ENCODE measurements at places on chromosomes 1 and 21. TPM values are rescaled to one million over a fixed set of nuclear protein-coding genes. Genes with fewer than 3 reads are reported as not detected.

The CNR2 gene
- polyA plus RNA-seq, result not detected

GRCh38 chr1:170674239-170674638, 10.3 kb downstream of the PRRX1 start:
- peak; percentile 62 for DNase-seq

DNA sequence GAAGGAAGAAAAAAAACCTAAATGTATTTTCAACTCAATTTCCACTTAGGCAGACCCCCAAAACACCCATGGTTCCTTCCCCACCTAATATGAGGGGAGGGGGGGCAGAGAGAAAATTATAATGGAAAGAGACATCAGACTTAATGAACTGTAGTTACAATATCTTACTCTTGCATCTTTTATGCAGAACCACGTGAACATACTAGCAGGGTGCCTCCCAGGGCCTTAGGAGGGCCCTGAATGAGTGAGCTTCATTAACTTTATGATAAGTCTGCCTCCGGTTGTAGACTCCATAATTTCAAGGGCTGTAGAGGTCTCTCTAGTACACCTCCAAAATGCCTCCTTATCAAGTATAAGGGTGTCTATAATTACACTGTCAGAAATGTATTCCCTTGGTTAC, 11.3 kb upstream of the KIRREL1 start:
- no peak for DNase-seq

GRCh38 chr21:23949493-23949892, 1657.8 kb downstream of the MRPL39 start:
- DNase-seq, result no peak

The DNM3 gene
- 0.36 TPM for polyA plus RNA-seq

DNA sequence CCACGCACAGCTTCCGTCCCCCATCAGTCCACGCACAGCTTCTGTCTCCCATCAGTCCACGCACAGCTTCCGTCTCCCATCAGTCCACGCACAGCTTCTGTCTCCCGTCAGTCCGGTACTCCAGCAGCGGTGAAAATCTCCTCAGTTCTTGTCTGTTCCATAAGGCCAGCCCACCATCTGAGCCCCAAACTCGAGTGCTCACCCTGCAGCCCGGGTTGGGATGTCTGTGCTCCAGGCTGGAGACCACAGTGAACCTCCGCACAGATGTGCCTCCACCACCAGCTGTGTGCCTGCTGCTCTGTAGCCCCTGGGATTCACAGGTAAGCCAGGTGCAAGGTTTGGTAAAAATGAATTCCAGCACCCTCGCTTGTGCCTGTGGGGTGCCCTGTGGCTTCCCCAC, 258.6 kb downstream of the NPHP4 start:
- DNase-seq, result no peak

The ASCL5 gene
- polyA plus RNA-seq, result not detected

DNA sequence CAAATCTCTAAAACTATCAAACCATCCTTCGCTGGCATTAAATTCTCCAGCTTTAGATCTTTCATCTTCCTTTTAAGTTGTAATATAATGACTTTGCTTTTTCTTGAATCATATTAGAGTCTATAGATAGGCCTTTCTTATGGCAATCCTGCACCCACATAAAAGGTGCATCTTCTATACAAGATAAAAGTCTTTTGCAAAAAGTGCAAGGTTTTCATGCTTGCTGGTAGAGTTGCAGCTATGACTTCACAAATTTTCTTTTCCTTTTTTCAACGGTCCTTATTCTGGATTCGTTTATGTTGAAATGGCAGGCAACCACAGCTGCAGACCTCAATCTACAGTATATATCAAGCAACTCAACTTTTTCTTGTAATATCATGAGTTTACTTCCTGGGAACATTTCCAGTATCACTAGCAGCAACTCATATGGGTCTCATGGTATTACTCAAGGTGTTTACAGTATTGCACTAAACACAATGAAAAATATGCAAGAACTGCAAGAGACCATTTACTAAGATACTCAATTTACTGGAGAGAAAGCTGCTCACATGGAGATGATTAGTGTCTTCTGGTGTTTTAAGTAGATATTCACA, 22.1 kb downstream of the OMA1 start:
- DNase-seq, result peak; percentile 85

DNA sequence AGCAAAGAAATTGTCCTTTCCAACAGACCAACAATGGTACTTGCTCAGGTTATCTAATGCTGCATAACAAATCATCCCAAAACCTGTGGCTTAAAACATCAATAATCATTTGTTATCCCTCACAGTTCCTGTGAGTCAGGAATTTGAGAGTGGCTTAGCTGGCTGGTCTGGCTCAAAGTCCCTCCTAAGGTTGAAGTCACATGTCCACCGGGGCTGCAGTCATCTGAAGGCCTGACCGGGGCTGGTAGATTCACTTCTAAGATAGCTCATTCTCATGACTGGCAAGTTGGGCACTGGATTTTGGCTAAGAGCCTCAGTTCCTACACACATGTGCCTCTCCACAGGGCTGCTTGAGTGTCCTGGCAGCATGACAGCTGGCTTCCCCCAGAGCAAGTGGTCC, 16.9 kb downstream of the ERI3 start:
- DNase-seq, result no peak

DNA sequence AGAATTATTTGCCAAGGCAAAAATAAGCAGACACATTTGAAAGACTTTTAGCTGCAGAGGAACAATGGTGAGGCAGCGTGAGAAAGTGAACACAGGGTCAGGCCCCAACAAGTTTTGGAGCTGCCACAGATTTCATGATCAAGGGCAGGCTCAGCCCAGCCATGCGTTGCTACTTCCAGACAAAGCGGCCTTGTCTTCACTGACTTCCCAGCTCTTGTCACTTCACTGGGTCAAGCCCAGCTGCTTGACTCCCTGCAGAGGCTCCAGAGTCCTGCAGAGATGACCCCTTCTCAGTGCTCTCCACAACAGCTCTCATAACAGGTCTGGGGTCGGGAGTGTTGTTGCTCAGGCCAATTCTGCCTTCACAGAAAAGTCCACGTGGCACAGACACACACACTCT, 35.8 kb downstream of the HHAT start:
- no peak for DNase-seq

DNA sequence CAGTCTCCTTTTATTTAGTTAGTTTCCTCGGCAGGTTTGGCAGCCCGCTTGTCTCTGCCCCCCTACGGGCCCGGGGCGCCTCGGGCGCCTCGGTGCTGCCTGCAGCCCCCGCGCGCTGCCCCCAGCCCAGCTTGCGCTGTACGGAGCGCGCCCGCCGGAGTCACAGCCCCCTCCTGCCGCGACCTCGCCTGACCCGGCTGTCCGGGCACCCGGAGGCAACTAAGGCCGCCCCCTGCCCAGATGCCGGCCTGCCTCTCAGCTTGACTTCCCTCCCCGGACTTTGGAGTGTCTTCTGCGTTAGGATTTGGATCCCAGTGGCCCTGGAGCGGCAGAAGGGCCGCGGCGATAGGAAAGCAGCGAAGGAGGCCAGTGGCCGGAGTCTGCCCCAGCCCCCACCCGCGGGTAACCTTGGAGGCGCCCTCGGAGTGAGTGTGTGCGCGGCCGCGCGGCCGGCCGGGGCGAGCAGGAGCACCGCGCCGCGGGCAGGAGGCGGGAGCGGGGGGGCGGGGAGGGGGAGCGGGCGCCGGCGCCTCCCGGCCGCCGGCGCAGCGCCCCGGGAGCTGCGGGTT, 7.6 kb downstream of the CDKN2C start:
- DNase-seq, result peak; percentile 52

DNA sequence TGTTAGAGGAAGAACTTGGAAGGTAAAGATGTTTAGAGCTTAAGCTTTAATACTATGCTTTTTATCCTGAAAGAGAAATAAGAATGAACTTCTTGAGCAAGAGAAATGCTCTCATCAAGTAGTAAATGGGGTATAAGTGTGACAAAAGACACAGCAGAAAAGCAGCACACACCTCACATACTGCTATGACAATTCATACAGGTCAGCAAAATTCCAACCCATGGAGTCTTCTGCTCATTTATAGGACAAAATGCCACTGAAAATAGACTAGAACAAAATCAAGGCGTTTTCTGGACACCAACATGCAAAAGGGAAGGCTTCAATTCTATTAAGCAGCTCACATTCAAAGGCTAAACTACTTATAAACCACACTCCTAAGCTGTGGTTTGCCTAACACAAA, 61.2 kb downstream of the EYA3 start:
- no peak for DNase-seq

The ANXA9 gene
- 0.16 TPM for polyA plus RNA-seq

DNA sequence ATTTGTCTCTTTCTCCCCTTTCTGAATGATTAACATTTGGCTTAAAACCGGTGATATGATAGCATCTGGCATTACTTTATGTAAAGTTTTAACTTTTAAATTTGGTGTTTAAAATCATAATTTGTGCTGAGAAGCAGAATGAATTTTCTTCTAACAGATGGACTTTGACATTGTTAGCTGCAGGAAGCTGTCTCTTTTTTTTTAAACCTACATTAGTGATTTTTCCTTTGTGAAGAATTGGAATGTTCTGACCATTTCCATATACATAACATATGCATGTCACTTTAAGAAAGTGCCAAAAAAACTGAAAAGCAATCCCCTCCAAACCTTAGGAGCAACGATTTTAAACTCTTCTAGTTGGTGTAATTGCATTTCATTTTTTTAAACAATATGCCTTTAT, 22.2 kb downstream of the F3 start:
- no peak for DNase-seq

DNA sequence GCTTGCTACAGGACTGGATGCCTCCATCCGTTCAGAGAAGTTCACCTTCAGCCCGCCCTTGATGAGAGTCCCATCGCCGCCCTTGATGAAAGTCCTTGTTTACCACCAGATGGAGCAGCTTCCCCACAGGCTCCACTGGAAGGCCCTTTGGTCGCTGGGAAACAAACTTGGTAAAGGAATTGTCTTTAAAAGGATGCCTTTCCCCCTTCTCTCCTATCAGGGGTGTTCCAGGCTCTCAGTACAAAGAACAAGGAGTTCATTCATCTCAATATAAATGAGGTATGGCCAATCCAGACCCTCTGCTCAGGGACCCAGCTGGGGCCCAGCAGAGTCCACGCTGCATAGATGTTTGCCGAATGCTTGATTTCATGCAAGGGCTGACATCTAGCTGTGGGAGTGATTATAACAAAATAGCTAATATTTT, 50.8 kb downstream of the CAPN9 start:
- DNase-seq, result peak; percentile 73

DNA sequence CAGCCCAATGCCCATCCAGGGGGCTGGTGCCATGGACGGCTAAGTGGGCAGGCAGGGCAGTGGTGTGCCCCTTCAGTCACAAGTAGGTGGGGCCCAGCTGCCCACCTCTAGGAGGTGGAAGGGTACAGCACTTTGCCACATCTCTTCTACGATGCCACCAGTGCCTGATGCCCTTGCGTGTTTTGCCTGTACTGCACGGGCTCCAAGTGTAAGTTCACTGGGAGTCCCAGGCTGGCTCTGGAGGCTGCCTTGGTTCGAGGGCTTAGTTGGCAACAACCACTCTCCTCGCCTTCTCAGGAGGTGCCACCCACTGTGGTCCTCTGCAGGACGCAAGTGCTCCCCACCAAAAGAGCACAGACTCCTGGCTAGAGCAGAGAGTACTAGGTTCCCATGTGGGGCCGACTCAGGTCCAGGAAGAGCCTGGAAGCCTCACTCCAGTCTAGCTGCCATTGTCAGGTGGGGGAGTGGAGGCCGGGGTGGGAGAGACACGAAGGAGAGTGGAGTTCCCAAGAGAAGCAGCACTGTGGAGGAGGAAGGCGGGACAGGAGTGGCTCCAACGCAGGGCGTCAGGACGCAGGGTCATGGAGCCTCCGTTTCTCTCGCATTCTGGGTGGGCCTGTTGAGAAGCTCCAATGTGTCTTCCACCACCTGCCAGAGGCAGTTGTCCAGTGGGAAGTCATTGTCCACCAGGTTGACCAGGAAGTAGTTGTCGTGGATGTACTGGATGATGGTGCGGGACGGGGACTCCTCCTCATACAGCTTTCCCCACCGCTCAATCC, 15.5 kb downstream of the MTHFR start:
- DNase-seq, result no peak

- no peak for DNase-seq
Observed at GRCh38 chr1:30028939-30029338, 694.4 kb downstream of the MATN1 start.

GRCh38 chr21:34546542-34546941, 34.5 kb upstream of the KCNE1 start:
- no peak for DNase-seq

GRCh38 chr1:159916242-159917051, 8.9 kb downstream of the TAGLN2 start:
- DNase-seq, result peak; percentile 91

The USH2A gene
- 0.02 TPM for polyA plus RNA-seq

The JUN gene
- 89.1 TPM for polyA plus RNA-seq

DNA sequence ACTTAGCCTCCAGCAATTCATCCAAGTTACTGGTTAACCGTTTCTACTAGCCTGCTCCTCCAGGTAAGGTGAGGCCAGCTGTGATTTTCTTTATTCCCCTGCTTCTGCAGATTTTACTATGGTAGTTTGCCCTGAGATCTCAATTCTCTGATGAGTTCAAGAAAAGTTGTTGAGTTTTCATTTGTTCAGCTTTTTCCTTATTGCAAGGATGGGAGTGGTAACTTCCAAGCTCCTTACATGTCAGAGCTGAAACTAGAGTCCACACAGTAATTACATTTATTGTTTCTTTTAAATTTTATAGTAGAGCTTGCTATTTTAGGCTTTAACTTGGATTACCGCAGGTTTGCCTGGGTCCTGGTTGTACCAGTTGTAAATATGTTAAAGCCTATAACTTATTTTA, 76.9 kb upstream of the ZRANB2 start:
- no peak for DNase-seq

GRCh38 chr1:7543718-7544090, 227.4 kb upstream of the VAMP3 start:
- DNase-seq, result no peak

DNA sequence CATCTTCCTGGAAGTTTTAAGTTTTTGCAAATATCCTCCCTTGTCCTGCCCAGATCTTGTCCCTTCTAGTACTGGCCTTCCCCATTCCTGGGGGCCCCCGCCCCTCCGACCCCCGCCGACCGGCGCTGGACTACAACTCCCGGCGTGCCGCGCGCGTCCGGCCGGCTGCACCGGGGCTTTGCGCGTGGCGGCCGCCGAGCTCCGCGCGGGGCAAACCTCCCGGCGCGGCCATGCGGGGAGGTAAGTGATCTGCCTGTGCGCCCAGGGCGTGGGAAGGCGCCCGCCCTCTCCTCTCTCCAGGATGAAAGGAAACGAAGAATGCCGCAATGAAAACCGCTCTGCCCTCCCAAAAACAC, 3.2 kb upstream of the SAMD13 start:
- DNase-seq, result peak; percentile 16

- no peak for DNase-seq
Observed at GRCh38 chr1:97806326-97806725, 114.5 kb downstream of the DPYD start.

GRCh38 chr1:151984313-151984956, 9.2 kb downstream of the S100A10 start:
- no peak for DNase-seq

The NEXN gene
- polyA plus RNA-seq, result 16.1 TPM

The VASH2 gene
- 1.2 TPM for polyA plus RNA-seq

The TMEM269 gene
- polyA plus RNA-seq, result 0.14 TPM

- no peak for DNase-seq
Observed at GRCh38 chr1:150874455-150875196, 1.8 kb downstream of the ARNT start.

DNA sequence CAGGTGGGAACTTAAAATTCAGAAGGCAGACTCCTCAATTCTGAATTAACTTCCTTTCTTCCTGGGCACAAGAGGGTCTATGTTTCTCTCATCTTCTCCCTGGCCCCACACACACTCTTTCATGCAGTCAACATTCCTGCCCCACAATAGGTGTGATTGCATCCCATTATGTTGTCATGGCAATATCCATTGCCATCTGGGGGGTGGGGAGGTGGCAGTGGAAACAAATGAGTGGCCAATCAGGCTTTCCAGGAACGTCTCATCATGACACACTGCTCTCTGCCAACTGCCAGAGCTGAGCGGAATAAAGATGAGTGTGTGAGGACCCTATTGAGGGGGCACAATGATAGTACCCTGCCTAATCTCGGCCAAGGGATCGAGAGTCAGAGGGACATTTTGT, 80.4 kb downstream of the KCND3 start:
- DNase-seq, result no peak
